Kidney (tissue), 22 donors: ENCODE measurements at places on chromosomes 2 and 18. TPM values are rescaled to one million over a fixed set of nuclear protein-coding genes. Genes with fewer than 3 reads are reported as not detected.

The MC4R gene
- not detected for polyA plus RNA-seq

GRCh38 chr18:3151399-3152264, 68.1 kb downstream of the MYOM1 start:
- peak; percentile 71 for DNase-seq

DNA sequence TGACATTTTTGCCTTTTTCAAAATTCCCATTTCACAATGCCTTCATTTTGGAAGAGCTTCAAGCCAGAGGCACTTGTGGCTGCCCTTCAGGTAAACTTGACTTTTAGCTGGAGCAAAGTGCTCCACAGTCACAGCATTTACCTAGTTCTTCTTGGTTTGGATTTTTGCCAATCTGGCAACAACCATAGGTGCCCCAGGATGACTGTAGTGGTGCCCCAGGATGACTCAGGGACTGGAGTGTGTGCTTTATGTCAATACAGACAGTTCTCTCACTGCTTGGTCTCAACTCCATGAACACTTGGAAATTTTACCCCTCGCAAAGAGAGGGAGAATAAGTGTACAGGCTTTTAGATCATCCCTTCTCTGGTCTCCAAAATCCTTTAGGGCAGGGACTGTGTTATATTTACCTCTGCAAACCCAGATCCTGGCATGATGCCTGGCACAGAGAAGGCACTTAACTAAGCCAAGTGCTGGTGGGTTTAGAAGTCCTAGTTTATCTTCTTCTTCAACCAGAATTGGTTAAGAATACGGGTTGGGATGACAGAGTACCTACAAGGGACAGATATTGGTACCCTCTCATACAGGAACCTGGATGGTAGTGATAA, 15.3 kb upstream of the PTPN4 start:
- DNase-seq: no peak

The RUFY4 gene
- polyA plus RNA-seq: not detected

DNA sequence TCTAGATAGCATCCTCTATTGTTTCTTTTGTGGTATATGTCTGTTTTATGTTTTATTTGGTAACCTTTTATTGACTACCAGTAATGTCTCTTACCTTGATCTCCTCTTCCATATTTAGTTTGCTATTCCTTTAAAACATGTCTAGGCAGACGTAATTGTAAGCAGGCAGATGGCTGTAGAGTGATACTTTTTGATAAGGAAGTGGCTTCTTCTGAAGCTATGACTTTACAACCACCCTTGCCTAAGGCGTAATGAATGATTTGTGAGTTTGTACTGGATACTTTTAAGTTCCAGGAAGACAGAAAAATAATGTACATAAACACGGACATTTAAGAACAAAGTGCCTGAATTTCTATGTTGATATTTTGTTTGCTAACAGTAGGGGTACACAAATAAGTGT, 85.6 kb downstream of the ZNF804A start:
- no peak for DNase-seq

- DNase-seq: no peak
These were observed 98.1 kb downstream of the SP3 start for GRCh38 chr2:173866874-173867618.
